ENCODE measurements at places on chromosomes 4 and X.

GRCh38 chr4:147109800-147110199, 164.1 kb upstream of the TTC29 start:
- DNase-seq: no peak

- DNase-seq: no peak
Observed at GRCh38 chr4:48739560-48740019, 40.5 kb downstream of the FRYL start.

DNA sequence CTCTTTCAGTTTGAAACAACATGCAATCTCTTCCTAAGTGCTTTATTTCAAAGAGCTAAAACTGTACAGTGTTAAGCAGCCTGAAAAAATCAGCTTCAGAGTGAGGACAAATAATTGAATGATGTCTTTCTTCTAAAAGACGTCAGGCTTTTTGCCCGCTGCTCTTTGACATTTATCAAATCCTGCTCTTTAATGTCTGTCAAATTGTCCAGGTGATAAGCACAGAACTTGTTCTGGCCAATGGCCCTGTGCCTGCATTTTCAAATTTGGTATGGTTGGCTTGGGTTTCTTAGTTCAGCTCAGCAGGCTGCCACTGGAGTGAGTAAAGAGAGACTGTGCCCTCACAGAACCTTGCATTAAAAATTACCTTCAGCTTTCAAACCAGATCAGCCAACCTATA, 712.9 kb upstream of the LCORL start:
- DNase-seq: no peak

- DNase-seq: no peak
Observed at GRCh38 chrX:107374132-107374531, 75.3 kb upstream of the FRMPD3 start.

DNA sequence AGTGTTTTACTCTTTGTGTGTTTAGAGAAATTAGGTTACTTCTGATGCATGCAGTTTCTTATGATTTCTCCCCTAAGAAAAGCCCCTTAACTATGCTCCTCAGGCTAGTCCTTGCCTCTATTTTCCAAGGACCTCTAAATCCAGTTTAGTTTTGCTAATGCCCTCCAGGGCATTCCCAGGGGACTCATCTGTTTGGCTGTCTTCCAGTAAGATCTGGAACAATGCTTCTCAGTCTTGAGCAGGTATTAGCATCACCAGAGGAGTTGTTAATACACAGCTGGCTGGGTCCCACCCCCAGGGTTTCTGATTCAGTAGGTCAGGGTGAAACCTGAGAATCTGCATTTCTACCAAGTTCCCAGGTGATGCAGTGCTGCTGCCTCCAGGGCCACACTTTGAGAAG, 56.9 kb downstream of the OTC start:
- DNase-seq: no peak

DNA sequence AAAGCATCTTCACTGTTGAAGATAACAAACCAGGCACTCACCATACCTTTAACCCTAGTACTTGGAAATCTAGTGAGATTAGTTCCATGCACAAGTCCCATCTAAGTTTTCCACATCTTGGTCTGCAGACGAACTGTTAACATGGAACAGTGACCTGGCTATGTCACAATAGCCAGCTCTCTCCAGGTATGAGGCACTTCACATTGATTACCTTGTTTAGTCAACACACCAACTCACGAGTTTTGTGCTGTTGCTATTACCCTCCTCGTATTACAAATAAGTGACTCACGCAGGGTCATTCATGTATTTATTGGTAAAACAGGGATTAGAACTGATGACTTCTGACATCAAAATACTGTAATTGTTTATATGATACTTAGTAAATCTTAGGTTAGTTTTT, 36.4 kb upstream of the FRAS1 start:
- no peak for DNase-seq

GRCh38 chrX:40095583-40096394, 2.0 kb downstream of the BCOR start:
- DNase-seq: no peak

- no peak for DNase-seq
Observed at GRCh38 chrX:18596096-18596495, 75.8 kb downstream of the RS1 start.

DNA sequence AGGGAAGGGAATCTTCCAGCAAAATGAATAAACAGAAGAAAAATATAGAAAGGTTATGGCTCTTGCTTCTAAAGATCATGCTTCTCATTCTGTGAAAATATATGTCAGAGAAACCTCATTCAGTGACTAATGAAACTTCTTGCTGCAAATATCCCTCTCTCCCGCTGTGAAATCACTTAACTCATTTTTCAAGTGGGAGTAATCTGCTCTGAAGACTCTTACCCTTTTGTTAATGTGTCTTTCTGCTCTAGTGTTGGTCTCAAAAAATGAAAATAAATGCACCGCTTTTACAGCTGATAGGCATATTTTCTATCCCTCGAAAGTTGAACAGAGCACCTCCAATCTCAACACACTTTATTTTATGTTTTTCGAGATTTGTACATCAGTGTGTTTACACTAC, 252.3 kb downstream of the NLGN4X start:
- DNase-seq: no peak

- DNase-seq: no peak
Observed at GRCh38 chr4:157265281-157265680, 44.8 kb downstream of the GRIA2 start.

- no peak for DNase-seq
Observed at GRCh38 chr4:79516114-79516513, 108.1 kb upstream of the GK2 start.

DNA sequence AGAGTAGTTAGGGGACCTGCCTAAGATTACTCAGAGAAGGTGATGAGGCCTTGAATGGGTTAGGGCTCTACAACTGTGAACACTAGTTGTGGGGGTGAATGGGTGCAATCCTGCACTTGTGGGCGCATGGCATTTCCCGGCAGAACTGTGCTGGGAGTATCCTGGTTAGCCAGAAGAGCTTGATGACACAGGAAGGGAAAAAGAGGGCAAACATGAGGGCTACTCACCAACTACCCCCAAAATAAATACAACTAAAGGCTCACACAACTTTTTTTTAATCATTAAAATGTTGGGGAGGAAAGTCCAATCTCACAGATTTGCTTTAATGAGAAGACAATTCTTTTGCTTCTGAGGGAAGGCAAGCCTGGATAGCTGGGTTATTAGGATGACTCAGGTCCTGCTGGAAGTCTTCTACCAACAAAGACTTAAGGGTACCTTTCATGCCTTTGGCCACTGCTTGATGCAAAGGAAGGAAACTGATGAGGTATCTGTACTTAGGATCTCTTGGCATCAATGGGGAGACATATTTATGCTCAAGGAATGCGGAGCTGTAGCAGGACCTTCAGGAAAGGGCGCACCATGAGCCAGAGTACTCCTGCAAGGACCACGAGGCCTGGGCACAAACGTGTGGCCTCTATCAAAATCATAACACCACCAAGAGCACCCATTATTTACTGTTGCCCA, 2.6 kb downstream of the PHKA2 start:
- DNase-seq: no peak

DNA sequence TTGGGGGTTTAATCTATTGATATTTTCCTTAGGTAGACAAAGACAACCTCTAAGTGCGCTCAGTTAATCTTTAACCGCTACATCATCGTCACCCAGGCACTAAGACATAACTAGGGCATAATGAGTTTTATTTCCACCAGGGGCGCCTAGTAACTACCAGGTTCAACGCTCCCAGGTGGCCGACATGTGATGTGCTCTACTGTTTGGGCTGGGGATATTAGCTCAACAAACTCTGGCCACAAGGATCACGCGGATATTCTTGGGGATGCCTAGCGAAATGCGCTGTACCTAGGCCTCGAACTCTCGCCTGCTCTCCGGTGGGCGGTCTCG, 915 bp upstream of the RAB33B start:
- DNase-seq: peak; percentile 57

DNA sequence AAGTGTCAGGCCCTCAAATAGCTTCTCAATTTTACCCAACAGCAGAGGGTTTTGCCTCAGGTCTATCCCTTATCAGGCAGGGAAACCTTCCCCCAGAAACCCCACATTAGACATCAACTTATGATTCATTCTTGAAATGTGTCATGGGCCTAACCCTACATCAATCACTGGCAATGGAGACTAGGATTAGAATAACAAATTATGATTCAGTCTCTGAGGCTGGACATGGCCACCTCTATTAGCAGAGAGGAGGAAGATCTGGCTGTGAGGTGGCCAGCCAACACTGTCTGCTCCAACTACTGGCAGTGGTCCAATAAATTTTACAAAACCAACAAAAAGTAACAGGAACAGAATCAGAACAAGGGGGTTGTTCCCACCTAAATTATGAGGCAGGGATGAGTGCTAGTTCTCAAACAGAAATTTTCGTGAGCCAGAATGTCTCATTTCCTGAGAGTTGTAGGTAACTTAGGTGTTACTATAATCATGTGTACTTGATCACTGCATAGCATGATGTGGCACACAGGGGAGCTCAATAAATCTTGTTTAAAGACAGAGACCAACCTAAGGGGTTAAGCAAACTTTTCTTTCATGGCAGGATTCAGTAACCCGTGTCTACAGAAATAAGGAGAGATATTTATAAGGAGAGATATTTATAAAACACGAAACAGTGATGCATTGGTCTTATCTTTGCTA, 126.8 kb downstream of the NFKB1 start:
- DNase-seq: peak; percentile 29

GRCh38 chrX:132045456-132045855, 22.4 kb downstream of the STK26 start:
- no peak for DNase-seq

DNA sequence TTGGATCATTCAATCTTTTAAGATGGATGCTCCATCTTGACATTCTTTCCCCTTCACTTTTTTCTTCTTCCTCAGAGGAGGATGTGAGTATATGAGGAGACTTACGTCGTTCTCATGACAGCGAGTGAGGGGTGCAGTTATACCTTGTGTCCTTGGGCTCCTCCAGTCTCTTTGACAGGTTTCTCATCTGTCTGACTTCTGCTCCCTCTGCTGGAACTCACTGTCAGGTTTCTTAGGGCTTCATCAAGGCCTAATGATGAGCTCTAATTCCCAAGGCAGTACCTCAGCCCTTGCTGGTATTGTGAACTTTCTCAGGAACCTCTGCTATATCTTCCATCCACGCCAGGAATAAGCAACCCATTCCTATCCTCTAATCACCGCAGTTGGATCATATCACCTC, 237.8 kb upstream of the ADGRL3 start:
- no peak for DNase-seq

DNA sequence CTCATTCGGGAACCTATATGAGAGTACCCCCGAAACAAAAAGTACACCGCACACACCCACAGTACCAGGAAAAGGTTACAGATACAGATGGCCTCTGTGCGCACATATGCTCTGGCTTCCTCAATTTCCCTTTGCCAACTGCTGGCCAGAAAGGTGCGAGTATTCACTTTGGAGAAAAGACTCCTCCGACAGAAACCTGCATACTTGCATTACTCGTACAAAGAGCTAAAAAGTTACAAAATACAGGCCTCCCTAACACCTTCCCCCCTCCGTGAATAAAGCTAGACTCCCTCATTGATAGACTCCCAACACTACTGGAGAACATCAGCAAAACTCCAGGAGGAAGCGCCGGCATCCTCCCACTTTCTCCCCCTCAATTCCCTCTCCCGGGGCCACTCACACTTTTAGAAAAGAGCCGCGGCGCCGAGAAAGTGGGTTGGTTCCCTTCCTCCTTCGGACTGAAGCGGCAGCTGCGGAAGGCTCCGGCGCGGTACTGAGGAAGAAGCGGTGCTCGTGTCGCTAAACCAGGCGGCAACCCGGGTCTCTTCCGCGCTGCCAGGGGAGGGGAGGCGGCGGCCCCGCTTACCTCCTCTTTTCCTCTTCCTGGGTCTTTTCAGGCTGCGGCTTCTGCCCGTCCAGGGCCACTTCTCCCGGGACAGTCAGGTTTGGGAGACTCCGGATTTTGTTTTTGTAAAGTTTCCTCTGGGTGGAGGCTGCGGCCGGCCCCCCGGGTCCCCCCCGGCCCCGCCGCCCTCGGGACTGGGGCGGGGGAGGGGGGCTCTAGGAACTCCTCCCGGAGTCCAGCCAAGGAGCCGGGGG, 1.1 kb downstream of the FBXW7 start:
- peak; percentile 18 for DNase-seq

DNA sequence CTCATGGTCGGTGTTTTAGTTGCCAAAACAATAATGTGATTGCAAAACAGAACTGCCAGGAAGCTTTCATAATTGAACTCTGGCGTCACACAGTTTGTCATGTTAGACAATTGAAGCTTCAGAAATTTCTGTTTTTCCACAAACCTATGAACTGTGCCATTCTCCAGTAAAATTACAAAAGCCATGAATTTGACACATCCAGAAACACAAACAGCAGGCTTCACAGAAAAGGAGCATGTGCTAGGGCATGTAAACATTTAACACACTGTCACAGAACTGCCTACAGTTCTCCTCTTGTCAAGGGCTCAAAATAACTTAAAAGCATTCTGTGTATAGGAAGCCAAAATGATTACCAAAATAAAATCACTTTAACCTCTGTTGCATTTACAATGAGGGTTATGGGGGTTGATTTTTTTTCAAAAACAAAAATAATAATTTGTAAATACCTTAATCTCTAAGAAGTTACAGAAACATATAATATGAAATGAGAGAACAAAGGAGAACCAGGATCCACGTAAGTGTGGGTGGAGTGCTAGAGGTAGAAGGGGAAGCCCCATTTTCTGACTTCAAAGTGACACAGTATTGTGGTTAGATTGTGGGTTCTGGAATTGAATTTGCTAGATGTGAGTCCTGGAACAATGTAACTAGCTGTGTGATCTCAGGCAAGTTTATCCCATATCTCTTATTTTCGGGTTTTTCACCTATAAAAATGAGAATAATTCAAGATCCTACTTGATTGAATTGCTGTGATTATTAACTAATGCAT, 295.0 kb downstream of the CENPC start:
- DNase-seq: no peak

GRCh38 chrX:15813416-15813815, 23.1 kb downstream of the ZRSR2 start:
- no peak for DNase-seq

GRCh38 chr4:88503344-88503743, 20.2 kb downstream of the PYURF start:
- DNase-seq: no peak

GRCh38 chrX:15215366-15215765, 54.5 kb downstream of the ASB9 start:
- no peak for DNase-seq

DNA sequence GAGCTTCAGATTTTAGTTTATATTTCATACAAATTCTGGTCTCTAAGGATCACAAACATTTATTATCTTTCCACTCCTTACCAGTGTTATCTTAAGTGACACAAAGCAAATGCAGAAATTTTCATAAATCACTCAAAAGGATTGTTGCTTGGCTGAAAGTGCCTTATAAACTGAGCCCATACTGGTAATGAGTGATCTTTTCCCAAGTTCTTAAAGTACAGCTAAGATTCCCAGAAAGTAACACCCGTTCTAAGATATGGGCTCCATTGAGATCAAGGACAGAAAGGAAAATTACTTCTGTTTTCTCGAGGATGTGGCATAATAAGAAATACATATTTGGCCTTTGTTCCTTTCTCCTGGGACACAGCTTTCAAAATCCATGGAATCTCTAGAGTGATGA, 313.7 kb downstream of the ARHGAP24 start:
- no peak for DNase-seq

Measured in stimulated activated CD8-positive, alpha-beta memory T cell treated with anti-CD3 and anti-CD28 coated beads, Interleukin-7, amount 100 ng/mL, for 48 hours (primary cell).